ENCODE measurements at places on chromosomes 16 and 17. TPM values are rescaled to one million over a fixed set of nuclear protein-coding genes. Genes with fewer than 3 reads are reported as not detected.
A peak's percentile ranks its signal among the peaks of the same experiment; 100 is the strongest.

DNA sequence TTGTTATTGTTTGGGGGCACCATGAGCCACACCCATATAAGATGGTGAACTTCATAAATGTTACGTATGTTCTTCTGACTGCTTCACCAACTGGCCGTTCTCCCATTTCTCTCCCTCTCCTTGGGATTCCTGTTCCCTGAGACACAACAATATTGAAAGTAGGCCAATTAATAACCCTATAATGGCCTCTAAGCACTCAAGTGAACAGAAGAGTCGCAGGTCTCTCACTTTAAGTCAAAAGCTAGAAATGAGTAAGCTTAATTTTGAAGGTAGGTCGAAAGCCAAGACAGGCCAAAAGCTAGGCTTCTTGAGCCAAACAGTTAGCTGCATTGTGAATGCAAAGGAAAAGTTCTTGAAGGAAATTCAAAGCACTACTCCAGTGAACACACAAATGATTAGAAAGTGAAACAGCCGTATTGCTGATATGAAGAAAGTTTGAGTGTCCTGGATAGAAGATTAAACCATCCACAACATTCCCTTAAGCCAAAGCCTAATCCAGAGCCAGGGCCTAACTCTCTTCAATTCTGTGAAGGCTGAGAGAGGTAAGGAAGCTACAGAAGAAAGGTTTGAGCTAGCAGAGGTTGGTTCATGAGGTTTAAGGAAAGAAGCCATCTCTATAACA, 25.8 kb downstream of the HLF start:
- DNase-seq: no peak

- DNase-seq: peak; percentile 9
Observed at GRCh38 chr17:16352667-16353316, 477 bp downstream of the CENPV start.

DNA sequence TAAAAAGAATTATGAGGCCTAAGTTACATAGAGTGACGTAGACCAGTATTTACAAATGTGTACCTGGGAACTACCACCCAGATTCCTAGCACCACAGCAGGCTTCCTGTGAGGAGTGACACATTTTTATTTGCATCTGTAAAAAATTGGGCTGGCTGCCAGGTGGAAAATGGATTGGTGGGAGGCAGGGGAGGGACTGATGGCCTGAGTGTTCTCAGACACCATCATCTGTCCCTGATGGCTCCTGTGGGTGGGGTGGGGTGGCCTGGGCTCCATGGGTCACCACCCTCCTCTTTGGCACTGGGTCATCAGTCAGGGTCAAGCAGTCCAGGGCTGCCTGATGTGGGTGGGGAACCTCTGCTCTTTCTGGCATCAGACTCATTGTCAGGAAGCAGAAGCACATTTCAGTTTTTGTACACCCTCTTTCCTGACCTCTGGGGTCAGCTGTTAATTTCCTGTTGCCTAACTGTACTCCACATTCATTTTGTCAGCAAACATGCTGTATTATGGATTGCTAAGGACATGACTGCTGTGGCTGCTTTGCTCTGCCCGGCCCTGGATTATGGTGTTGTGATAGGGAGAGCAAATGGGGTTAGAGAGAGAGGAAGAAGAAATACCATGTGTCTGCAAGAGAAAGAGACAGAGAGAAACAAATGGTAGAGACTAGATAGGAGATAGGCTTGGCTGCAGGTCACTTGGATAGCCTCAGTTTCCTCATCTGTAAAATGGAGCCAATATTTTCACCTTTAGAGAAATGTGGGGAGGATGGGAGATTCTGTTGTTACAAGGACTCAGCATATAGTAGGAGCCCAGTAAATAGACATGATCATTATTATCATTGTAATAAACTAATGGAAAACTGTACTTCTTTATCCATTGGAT, 11.6 kb upstream of the MFAP4 start:
- DNase-seq: peak; percentile 31

- DNase-seq: no peak
Observed at GRCh38 chr17:45925311-45925710, 31.0 kb downstream of the MAPT start.

RHBDF2 gene
- 18.1 TPM for total RNA-seq

- no peak for DNase-seq
Observed at GRCh38 chr16:27531186-27531585, 18.5 kb downstream of the GTF3C1 start.

NPTX1 gene
- total RNA-seq: 0.79 TPM

GPR142 gene
- total RNA-seq: not detected

DGKE gene
- 0.25 TPM for total RNA-seq

- DNase-seq: peak; percentile 41
Observed at GRCh38 chr17:13367154-13367553, 234.6 kb downstream of the HS3ST3A1 start.

MFAP4 gene
- total RNA-seq: 0.07 TPM

GRCh38 chr16:83187405-83187804, 560.6 kb downstream of the CDH13 start:
- DNase-seq: peak; percentile 89

ST6GALNAC1 gene
- not detected for total RNA-seq

DNA sequence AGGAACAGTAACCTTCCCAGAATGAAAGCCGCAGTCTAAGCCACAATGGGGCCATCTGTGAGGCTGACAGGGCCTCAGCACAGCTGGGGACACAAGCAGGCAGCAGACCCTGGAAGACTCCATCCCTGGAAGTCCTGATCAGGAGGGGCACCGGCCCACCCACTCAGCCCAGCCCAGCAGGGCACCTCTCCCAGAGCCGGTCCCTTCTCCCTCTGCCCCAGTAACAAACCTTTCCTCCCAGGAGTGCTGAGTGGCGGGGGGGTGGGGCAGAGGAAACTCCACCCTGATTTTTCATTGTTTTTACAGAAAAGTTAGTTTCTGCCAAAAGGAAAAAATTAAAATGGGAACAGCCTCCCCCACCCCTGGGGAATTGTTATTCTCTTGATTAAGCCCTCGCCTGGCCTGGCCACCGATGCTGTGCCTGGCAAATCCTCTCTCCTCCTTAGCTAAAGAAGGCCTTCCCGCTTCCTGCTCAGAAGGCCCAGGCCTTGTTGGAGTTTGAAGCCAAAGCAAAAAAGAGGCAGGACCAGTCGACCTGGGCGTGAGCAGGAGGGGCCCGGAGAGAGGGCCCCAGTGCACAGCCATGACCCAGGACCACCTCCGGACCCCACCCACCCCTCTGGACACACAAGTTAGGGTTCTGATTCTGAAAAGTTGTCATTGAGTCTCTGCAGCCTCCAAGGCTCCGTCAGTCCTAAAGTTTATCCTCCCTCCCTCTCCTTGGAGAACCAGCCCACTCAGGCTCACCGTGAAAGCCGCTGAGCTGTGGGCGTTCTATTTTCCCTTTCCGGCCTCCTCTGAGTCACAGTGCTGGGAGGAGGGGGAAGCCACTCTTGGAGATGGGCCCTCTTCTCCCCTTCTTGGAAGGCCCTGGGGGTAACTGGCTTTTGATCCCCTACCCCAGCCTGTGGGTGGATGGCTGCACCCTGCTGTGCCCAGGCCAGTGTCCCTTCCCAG, 128.4 kb upstream of the TNRC6C start:
- DNase-seq: peak; percentile 73

DNA sequence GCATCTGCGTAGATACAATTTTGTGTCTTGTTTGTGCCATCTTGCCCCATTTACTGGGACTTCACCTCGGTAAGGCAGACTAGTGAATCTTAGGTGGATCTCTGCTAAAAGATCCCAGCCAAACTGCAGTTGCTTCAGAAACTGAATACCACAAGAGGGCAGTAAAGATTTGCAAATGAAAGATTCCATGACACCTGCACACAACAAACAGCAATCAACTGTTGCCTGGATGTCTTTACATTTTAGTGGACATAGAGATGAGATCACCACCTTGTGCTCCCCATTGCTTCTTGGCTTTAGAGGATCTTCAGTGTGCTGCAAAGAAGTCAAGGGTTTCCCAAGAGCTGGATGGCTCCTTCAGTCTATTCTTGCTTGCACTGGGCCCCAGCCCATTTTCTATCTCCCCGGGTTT, 119.2 kb upstream of the CACNG5 start:
- peak; percentile 62 for DNase-seq

- DNase-seq: peak; percentile 43
Observed at GRCh38 chr16:30394592-30395154, 547 bp upstream of the ZNF48 start.

- no peak for DNase-seq
Observed at GRCh38 chr17:36650096-36650775, 48.9 kb downstream of the MRM1 start.

GRCh38 chr17:48835971-48836370, 5.1 kb downstream of the CALCOCO2 start:
- DNase-seq: no peak

- peak; percentile 66 for DNase-seq
Observed at GRCh38 chr17:81601525-81602120, 35.3 kb downstream of the NPLOC4 start.

TSPOAP1 gene
- total RNA-seq: 0.47 TPM

DNA sequence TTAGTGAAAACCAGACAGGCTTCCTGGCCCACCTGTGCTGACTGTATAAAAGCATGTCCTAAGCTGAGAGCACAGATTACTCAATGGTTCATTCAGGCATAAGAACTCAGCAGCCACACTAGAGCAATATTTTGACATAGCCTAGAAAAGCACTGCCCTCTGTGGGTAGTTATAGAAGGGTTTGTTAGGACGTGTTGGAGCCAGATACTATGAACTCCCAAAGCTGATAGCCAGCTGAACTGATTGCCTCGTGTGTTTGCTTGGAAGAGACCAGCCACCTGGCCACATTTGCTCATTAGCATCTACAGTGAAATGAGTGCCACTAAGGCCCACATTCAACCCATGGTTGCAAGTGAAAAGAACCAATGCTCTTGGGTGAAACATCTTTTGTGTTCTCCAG, 30.8 kb upstream of the ABCA5 start:
- DNase-seq: no peak

TAC4 gene
- total RNA-seq: not detected

TMEM235 gene
- not detected for total RNA-seq

JUP gene
- 17.4 TPM for total RNA-seq

- DNase-seq: peak; percentile 34
Observed at GRCh38 chr17:35731239-35731916, at the start of gene RASL10B. RASL10B (plus strand) TSS chr17:35731639; CDS start chr17:35735185, 3,546 bp downstream.

EFCAB13 gene
- total RNA-seq: 3.1 TPM

GRCh38 chr16:27118526-27118925, 51.8 kb downstream of the C16orf82 start:
- DNase-seq: no peak

GRCh38 chr16:56673921-56674320, 4.3 kb downstream of the MT1H start:
- DNase-seq: peak; percentile 13

CDT1 gene
- total RNA-seq: 44.4 TPM

GPR179 gene
- not detected for total RNA-seq

- DNase-seq: no peak
Observed at GRCh38 chr17:7147772-7148171, 31.4 kb downstream of the ASGR1 start.

- DNase-seq: no peak
Observed at GRCh38 chr16:12260647-12261262, 284.2 kb downstream of the SNX29 start.

KIF2B gene
- total RNA-seq: not detected

MEOX1 gene
- not detected for total RNA-seq

GRCh38 chr17:68102318-68102758, 66.8 kb downstream of the KPNA2 start:
- peak; percentile 18 for DNase-seq

- DNase-seq: peak; percentile 1
Observed at GRCh38 chr16:76910931-76911330, 280.1 kb upstream of the MON1B start.

GRCh38 chr16:47143677-47144558, at the start of gene NETO2:
NETO2 (minus strand) TSS chr16:47143945; CDS start chr16:47143612, 333 bp downstream.
- peak; percentile 65 for DNase-seq

DNA sequence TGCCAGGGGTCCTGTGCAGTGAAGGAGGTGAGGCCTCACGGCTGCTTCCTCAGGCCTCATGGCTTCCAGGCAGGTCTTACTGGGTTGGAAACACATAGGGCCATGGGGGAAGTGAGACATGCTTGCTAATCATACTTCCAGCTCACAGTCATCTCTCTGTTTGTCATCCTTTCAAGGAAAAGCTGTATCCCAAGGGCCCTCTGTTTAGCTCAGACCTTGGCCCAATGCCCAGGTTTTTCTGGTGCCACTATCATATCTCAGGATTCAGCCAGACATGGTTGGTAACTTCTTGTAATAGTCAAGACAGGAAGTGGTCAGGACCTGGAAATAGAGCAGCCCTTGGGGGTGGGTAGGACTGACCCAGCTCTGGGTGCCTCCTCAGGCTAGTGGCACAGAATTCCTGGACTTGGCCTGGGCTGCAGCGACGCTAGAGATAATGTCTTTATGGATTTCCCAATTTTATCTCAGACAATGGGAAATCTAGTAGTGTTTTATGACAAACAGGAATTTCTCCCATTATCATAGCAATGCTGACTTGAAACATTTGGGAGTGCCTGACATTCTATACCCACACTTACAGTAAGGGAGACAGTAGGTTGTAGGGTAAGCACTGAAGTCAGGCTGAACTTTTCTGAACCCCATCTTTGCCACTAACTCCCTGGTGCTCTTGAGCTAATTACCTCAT, 13.5 kb upstream of the ITGB3 start:
- peak; percentile 100 for DNase-seq

Data from M059J (cell line).